Stimulated activated CD4-positive, alpha-beta T cell treated with anti-CD3 and anti-CD28 coated beads, Interleukin-2, amount 100 ng/mL, for 48 hours (primary cell): ENCODE measurements at places on chromosomes 7 and 10.

GRCh38 chr7:16697507-16698199 lies 51.7 kb downstream of the BZW2 start:
- DNase-seq: no peak

DNA sequence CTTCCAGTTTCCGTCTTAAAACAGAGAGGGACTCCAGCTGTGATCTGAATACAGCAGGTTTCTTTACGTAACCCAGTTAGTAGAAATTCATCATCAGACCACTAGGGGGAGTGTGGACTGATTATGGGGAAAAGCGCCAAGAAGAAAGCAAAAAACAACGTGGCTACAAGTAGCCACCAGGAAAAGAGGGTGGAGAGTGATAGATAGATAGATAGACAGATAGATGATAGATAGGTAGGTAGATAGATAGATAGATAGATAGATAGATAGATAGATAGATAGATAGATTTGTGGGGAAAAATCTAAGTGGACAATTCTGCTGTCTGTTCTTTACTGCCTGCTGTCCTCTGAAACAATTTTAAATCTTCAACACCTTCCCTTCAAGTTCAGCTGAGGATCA lies 12.7 kb upstream of the AKR1B10 start:
- DNase-seq: peak; percentile 15

GRCh38 chr7:154504918-154505317 lies 452.7 kb downstream of the DPP6 start:
- DNase-seq: no peak

DNA sequence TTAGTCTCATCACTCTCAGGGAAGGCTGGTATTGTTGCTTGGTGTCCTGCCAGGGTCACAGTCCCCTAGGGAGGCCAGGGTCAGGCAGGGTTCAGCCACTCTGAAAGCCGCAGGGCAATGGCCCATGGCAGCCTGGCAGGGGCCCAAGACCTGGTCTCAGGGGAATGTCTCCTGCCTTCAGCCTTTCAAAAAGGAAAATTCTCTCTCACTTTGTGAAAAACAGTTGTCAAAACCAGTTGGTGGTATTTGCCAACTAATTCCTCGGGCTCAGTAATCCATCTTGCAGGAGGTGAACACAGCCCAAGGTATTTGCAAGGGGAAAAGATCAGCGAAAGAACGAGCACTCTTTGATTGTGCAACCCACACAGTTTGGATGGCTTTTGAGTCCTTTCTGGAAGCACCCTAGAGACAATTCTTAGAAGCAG lies 101.5 kb downstream of the JCAD start:
- no peak for DNase-seq

DNA sequence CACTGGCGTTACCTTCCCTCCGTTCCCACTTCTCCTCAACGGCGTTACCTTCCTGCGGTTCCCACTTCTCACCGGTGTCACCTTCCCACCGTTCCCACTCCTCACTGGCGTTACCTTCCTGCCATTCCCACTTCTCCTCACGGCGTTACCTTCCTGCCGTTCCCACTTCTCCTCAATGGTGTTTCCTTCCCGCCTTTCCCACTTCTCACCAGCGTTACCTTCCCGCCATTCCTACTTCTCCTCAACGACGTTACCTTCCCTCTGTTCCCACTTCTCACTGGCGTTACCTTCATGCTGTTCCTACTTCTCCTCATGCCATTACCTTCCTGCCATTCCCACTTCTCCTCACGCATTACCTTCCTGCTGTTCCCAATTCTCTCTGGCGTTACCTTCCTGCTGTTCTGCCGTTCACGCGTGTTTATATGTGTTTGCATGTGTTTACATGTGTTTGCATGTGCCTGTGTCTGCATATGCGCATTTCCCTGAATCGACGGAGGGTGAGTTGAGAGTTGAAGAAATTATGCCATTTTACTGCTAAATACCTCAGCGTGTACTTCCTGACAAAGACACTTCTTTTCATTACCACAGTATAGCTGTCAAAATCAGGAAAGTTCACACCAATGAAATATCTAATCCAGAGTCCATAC lies 23.2 kb upstream of the CFAP46 start:
- no peak for DNase-seq

- DNase-seq: no peak
Observed at GRCh38 chr7:139674752-139675126, 103.1 kb downstream of the HIPK2 start.

DNA sequence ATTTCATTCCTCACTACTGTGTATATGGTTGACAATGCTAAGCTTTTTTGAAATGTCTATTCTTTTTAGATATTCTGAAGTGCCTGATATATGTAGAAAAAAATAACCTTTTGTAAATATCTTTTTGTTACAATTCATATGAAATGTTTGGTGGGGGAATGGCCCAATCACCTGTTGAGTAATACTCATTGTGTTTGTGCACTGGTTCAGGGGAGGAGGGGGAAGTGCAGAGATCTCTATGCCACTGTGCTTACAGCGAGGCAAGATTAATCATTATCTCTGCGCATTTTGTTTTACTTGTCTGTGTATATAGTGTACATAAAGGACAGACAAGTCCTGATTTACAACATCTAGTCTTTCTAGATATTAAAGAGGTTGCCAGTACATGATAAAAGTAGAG lies 25.2 kb downstream of the NUP42 start:
- DNase-seq: no peak

GRCh38 chr10:93746844-93747284 lies 10.9 kb upstream of the LGI1 start:
- DNase-seq: no peak

- no peak for DNase-seq
Observed at GRCh38 chr10:109956454-109957091, 33.3 kb upstream of the XPNPEP1 start.

GRCh38 chr7:139783647-139784385 lies 6.0 kb upstream of the HIPK2 start:
- no peak for DNase-seq

DNA sequence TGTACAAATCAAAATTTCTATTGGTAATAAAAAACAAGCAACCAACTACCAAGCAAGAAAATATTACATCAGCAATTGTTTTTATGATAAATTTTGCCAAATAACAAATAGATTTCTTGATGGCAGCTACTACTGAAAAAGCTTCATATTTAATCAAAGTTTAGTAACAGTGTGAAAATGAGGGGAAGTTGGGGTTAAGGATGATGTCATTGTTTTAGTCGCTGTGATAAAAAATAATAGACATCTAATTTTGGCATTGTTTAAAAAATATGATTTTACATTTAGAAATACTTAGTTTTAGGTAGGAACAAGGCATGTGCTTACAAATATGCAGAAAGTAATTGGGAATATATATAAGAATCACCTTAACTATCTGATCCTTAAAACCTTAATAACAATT lies 145.9 kb downstream of the CNTNAP2 start:
- no peak for DNase-seq

GRCh38 chr10:77944519-77944918 lies 18.0 kb upstream of the DLG5 start:
- DNase-seq: no peak

- no peak for DNase-seq
Observed at GRCh38 chr7:117014673-117015133, 61.4 kb downstream of the ST7 start.

GRCh38 chr10:50529660-50530059 lies 94.1 kb downstream of the SGMS1 start:
- no peak for DNase-seq

DNA sequence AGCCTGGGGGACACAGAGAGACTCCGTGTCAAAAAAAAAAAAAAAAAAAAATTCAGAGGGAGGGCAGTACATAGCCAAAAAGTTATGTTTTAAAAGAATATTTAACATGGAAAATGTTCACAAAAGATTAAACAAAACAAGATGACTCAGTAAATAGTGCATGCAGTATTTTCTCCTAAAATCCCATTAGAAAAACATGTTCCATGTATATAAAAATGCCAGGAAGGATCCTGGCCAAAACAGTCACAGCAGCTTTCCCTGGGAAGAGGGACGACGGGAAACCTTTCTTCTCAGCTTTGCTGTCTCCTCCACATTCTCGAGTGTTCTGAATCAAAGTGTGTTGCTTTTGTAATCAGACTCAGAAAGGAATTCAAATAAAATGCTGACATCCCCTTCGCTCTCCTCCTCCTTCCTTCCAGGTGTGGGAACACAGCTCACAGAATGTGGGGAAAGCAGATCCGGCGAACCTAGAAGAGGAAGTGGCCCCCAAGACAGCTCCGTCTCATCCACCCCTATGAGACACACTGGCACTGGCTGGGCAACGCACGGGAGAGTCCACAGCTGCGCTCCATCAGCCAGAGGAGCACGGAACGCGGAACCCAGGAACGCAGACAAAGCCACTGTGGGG lies 139.4 kb downstream of the MAD1L1 start:
- no peak for DNase-seq

GRCh38 chr7:30880125-30880720 lies 31.4 kb upstream of the AQP1 start:
- no peak for DNase-seq

GRCh38 chr10:71998840-71999194 lies 34.6 kb downstream of the CHST3 start:
- no peak for DNase-seq

DNA sequence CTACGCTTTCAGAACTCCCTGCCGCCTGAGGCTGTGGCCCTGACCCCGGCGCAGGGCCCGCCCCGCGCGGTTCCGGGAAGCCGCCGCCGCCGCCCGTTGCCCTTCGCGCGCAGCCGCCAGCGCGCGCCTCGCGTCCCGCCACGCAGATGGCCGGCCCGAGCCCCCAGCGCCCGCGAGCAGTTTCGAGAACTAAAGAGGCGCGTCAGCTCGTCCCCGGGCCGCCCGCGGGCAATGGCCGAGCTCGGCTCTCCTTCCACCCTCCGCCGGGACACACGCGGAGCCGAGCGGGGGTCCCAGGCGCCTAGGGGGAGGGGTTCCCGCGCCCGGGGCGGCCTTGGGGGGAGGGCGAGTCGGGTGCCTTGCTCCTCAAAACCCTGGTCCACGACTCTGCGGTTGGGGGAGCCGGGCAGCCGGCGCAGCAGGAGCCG lies 1.8 kb downstream of the HNRNPF start:
- peak; percentile 51 for DNase-seq

DNA sequence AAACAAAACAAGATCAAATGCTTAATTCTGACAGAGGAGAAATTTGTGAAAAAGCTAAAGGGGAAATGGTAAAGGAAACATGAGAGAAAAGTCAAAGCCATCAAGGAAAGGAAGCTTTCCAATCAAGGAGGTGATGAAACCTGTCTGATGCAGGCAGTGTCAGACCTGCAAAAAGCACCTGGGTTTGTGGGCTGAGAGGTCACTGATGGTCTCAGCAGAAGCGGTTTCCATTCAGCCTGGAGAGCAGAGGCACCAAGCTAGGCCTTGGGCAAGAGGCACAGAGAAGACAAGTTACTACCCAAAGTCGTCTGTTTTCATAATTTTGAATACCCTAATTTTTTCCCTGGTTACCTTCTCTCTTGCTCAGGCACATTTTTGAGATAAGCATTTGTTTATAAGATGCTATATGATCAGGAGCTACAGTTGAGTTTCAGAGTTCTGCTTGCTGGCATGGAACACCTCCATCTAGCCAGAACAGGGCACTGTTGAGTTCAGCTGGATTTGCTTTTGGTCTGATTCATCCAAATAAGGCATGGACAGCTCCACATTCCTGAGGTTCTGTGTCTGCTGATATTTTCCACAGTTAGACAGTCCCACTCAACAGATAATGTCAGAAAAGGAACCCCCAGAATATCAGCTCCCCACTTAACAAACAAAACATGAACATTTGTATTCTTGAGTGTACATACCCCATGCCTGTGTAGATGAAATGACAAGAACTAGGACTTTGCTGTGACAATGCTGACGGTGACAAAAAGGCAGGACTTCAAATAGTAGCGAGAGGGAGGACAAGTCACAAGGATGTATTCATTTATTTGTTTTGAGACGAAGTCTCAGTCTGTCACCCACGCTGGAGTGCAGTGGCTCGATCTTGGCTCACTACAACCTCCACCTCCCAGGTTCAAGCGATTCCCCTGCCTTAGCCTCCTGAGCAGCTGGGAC lies 4.9 kb upstream of the PPIA start:
- no peak for DNase-seq

- DNase-seq: no peak
Observed at GRCh38 chr10:125551247-125551646, 131.7 kb downstream of the TEX36 start.

- no peak for DNase-seq
Observed at GRCh38 chr7:81611040-81611439, 158.8 kb downstream of the HGF start.

DNA sequence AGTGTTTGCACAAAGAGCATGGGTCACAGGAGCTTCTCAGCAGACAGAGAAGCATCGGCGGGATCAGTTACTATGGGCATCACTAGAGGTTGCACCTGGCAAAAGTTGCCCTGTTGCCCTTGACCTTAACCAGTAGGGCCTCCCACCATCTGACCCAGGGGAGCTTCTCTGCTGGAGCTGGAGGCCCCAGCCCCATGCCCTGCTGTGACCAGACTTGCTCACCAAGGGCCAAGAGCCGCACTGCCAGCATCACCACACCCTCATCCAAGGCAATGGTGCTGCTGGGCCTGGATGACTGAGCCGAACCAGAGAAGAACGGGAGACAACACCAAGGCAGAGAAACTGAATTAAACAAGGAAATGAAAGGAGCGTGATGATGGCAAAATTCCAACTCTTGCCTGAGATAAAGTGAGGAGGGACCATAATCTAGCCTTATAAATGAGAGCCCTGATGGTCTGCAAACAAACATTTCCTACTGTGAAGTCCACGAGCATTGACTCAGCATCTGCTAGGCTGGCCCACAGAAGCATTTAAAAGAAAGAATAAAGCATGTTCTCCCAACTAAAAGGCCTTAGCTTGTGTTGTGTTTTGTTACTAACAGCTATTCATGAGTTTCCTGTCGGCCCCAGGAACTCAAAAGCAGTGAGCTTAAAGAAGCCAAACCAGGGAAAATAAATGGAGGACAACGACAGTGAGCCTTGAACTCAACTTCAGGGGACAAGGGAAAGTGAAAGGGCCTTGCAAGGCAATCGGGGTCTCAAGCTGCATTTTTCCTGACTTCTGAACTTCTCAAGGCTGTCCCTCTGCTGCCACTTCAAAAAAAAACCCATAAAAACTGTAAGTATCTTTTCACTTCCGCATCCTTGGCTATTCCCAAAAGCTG lies 60.4 kb downstream of the AFAP1L2 start:
- DNase-seq: no peak

DNA sequence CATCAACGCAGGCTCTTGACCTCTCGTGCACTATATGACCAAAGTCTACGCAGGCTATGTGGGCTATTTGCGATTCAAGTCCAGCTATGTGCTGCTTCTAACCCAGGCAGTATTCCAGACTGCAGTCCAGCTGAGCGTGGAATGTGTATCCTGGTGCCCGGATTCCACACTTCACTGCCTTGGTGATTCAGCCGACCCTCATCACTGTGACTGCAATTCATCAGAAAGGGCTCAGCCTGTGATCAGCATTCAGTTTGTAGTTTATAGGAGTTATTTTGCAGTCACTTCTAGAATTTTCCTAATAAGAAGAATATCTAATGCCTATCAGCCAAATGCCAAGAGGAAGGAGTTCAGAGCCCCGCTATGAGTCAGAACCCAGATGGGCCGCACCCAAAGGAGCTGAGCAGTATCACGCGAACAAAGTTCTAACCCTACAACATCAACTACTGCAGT lies 119.8 kb upstream of the LANCL2 start:
- no peak for DNase-seq

- no peak for DNase-seq
Observed at GRCh38 chr10:126521399-126521798, 133.1 kb upstream of the ADAM12 start.
